ENCODE measurements at places on chromosomes 1 and 21.

DNA sequence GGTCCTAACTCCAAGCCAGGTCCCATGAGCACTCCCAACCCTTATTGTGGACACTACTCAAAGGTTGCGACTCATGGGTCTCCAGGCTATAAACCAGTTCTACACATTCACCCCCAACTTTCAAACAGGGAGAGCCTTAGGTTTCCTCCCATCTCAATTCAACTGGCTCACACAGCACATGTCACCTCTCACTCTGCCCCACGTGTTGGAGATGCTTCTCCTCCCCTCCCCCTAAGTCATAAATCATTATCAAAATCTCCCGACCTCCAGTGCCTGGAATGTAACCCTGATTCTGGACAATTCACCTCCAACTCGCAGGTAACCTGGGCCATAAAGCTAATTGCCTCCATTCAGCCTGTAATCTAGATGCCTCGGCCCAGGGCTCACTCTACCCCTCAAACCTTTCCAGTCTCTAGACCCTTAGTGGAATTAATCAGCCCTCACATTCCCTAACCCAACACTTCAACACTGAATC is 595 bp downstream of the AK2 start:
- no peak for DNase-seq
- peak overlapping the region; percentile 84 for H3K27ac ChIP-seq
- H3K4me1 ChIP-seq, result peaks cover 54% of the 10 kb centered on the region
- no peaks in the 10 kb centered on the region for H3K27me3 ChIP-seq
- H3K36me3 ChIP-seq, result peaks cover 34% of the 10 kb centered on the region

- no peak for DNase-seq
- H3K4me3 ChIP-seq, result no peak overlapping the region
- H3K36me3 ChIP-seq, result no peaks in the 10 kb centered on the region
- H3K27ac ChIP-seq, result no peak overlapping the region
These were observed 119.0 kb downstream of the MAST2 start for GRCh38 chr1:45922374-45922773.

GRCh38 chr1:54456361-54456760 is 50.2 kb upstream of the SSBP3 start:
- H3K27me3 ChIP-seq, result peaks cover 9% of the 10 kb centered on the region
- DNase-seq, result no peak
- no peak overlapping the region for H3K27ac ChIP-seq

GRCh38 chr21:16572032-16572431 is 842.2 kb downstream of the USP25 start:
- no peak overlapping the region for H3K27ac ChIP-seq
- DNase-seq, result no peak
- H3K36me3 ChIP-seq, result no peaks in the 10 kb centered on the region
- no peak overlapping the region for H3K4me3 ChIP-seq

- no peaks in the 10 kb centered on the region for H3K36me3 ChIP-seq
- no peak overlapping the region for H3K4me3 ChIP-seq
- no peaks in the 10 kb centered on the region for H3K4me1 ChIP-seq
- peaks cover 9% of the 10 kb centered on the region for H3K27me3 ChIP-seq
- DNase-seq, result no peak
These were observed 8.4 kb downstream of the GSTM3 start for GRCh38 chr1:109732390-109732881.

DNA sequence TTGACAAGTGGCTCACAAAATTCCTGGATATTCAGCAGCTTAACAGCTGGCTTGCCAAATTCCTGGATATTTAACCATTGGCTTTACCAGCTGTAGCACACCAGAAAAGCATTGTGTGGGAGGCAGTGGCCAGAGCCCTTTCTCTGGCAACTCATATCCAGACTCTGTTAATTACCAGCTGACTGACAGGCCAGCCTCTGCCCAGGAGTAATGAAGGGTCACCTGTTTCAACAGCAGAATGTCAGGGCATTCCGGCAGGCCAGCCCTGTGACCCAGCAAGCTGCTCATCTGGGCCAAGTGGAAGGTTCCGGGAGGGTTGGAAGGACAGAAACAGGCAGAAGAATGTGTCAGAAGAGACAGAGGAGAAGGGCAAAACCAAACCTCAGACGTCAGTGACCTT is 35.2 kb upstream of the KIRREL1 start:
- no peaks in the 10 kb centered on the region for H3K36me3 ChIP-seq
- no peak overlapping the region for H3K27ac ChIP-seq
- peaks cover 24% of the 10 kb centered on the region for H3K4me1 ChIP-seq
- H3K4me3 ChIP-seq, result no peak overlapping the region
- peaks cover 24% of the 10 kb centered on the region for H3K27me3 ChIP-seq

DNA sequence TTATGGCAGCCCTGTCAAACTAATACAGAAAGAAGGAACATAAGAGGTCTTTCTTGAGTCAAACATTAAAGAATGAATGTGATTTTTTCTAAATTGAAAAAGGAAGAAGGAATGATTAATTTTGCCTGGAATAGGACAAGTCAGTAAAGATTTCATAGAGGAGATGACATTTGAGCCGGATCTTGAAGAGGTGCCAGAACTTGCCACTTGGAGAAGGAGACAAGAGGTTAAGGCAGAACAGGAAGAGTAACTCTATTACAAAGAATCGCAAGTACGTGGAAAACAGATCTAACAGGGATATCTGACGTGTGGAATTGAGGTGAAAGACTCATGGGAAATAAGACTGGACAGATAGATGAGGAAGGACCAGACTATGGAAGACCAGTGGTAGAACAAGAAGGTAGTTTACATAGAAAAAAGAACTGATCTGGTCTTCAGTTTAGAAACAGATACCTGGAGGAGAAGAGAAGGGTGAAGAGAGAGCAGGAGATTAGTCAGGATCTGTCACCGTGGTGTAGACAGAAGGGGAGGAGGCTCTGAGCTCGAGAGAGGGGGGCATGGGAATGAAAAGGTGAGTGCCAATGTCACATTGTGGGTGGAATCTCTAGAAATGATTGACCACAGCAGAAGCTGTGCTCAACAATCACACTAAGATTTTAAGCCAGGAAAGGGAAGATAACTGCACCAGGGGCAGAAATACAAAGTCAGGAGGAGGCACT is 32.5 kb downstream of the RHOU start:
- no peak overlapping the region for H3K4me3 ChIP-seq
- peaks cover 4% of the 10 kb centered on the region for H3K4me1 ChIP-seq
- H3K27ac ChIP-seq, result no peak overlapping the region

GRCh38 chr21:32545948-32546441 is 39.3 kb downstream of the TCP10L start:
- H3K36me3 ChIP-seq, result no peaks in the 10 kb centered on the region
- peaks cover 7% of the 10 kb centered on the region for H3K27me3 ChIP-seq
- no peak overlapping the region for H3K27ac ChIP-seq
- no peaks in the 10 kb centered on the region for H3K4me1 ChIP-seq
- DNase-seq, result no peak

- no peaks in the 10 kb centered on the region for H3K4me1 ChIP-seq
- H3K4me3 ChIP-seq, result no peak overlapping the region
- H3K27ac ChIP-seq, result no peak overlapping the region
- DNase-seq, result no peak
These were observed 412.1 kb downstream of the LTN1 start for GRCh38 chr21:28580585-28580984.

DNA sequence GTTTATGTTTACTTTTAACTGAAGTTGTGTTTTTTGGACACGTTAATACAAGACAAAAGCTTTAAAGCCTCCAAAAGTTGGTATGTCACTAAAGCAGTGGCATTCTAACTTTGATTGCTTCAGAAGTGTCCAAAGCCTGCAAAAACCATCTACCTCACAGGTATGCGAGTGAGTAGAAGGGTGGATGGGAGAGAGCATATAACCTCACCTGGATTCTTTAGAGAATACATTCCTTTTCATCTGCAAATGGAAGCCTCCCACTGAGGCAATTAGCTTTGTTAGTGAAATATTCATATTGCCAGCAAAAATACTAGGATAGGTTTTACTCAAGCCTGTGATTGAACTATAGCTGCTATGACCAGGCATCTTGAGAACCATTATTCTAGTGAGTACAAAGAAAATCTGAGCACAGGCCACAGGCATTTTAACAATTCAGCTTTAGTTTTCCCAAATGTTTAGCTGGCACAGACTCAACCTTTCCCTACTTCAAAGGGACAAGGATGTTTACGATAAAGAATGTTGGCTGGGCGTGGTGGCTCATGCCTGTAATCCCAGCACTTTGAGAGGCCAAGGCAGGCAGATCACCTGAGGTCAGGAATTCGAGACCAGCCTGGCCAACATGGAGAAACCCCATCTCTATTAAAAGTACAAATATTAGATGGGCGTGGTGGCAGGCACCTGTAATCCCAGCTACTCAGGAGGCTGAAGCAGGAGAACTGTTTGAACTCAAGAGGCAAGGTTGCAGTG is 39.7 kb downstream of the MAP3K21 start:
- no peak for DNase-seq
- no peaks in the 10 kb centered on the region for H3K27me3 ChIP-seq
- H3K4me3 ChIP-seq, result no peak overlapping the region
- H3K4me1 ChIP-seq, result no peaks in the 10 kb centered on the region

GRCh38 chr1:234755449-234755863 is 145.5 kb upstream of the IRF2BP2 start:
- H3K27me3 ChIP-seq, result peaks cover 2% of the 10 kb centered on the region
- peaks cover 3% of the 10 kb centered on the region for H3K4me1 ChIP-seq
- no peak for DNase-seq
- no peaks in the 10 kb centered on the region for H3K36me3 ChIP-seq

DNA sequence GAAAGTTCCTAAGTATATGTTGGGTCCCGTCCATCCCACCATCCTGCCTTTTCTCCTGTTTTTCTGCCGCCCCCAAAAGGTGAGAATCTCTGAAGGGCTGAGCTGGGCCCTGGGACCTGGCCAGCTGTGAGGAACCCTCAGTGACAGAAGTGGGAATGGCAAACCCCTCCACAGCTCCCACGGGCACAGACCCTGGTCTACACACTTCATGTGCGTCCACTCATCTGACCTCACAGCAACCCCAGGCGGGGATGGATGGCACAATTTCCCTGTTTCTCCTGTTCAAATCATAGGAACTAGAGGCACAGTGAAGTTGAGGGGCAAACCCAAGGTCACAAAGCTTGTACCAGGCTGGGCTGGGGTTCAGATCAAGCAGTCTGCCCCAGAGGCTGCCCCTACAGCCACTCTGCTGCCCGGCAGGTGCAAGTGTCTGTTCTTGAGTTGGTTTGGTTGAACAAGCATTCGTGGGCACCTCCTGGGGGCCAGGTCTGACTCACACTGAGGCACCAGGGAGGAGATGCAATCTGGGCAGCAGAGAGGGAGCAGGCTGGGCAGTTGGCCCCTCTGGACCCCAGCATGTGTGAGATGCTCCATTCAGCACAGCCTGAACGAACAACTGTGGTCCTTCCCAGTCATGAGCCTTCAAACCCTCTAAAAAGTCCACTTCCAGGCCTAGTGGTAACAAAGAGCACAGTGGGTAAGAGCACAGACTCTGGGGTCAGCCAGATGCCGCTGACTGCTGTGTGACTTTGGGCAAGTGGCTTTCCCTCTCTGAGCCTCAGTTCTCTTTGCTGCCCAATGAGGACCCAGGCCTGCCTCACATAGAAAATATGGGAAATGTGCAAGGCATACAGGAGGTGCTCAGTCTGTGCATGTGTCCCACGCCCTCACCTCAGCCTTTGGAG is 4.0 kb downstream of the EDN2 start:
- no peak overlapping the region for H3K4me3 ChIP-seq
- H3K27me3 ChIP-seq, result peaks cover 10% of the 10 kb centered on the region
- no peak overlapping the region for H3K27ac ChIP-seq
- no peaks in the 10 kb centered on the region for H3K36me3 ChIP-seq
- DNase-seq, result no peak

DNA sequence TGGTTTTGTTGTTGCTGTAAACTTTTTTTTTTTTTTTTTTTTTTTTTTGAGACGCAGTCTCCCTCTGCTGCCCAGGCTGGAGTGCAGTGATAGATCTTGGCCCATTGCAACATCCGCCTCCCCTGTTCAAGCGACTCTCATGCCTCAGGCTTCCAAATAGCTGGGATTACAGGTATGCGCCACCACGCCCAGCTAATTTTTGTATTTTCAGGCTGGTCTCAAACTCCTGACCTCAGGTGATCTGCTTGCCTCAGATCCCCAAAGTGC is 78.9 kb upstream of the SLC45A1 start:
- no peak for DNase-seq
- H3K27me3 ChIP-seq, result peaks cover 16% of the 10 kb centered on the region
- no peak overlapping the region for H3K4me3 ChIP-seq

- no peak overlapping the region for H3K4me3 ChIP-seq
- DNase-seq, result no peak
- H3K4me1 ChIP-seq, result no peaks in the 10 kb centered on the region
These were observed 428.4 kb downstream of the BRINP3 start for GRCh38 chr1:190049314-190049713.

DNA sequence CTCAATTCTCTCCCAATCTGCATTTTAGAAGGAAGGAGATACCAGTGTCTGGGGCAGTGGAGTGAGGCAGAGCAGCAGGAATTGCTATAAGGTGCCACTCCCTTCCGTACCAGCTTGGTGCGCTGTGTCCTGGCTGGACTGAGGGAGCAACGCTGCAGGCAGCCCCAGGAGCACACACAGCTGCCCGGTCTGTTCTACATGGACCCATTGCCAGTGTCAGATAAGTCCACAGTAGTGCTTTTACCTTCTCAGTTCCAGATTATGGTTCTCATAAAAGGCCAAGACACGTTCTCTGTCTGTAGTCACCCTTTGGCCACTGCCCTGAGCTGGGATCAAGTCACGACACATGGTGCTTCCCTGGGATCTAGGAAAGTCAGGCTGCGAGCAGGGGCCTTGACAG is 44.1 kb upstream of the BARHL2 start:
- no peak overlapping the region for H3K4me3 ChIP-seq
- no peaks in the 10 kb centered on the region for H3K36me3 ChIP-seq
- H3K27me3 ChIP-seq, result peaks cover 16% of the 10 kb centered on the region

GRCh38 chr21:44931137-44931500 is 8.7 kb upstream of the SLX9 start:
- peak; percentile 64 for DNase-seq
- H3K36me3 ChIP-seq, result no peaks in the 10 kb centered on the region
- H3K27ac ChIP-seq, result peak overlapping the region; percentile 87
- peaks cover 60% of the 10 kb centered on the region for H3K4me1 ChIP-seq
- no peaks in the 10 kb centered on the region for H3K27me3 ChIP-seq
- peak overlapping the region; percentile 88 for H3K4me3 ChIP-seq
